ENCODE measurements at places on chromosomes 11 and 22.
A peak's percentile ranks its signal among the peaks of the same experiment; 100 is the strongest.

GRCh38 chr11:46801694-46802470 lies 44.2 kb downstream of the CKAP5 start:
- no peak for DNase-seq

GRCh38 chr11:46380340-46381047 lies 975 bp upstream of the MDK start:
- DNase-seq = no peak

GRCh38 chr22:48555606-48556005 lies 1272.1 kb downstream of the BRD1 start:
- DNase-seq = no peak

GRCh38 chr11:69114811-69115523 lies 40.8 kb upstream of the SMIM38 start:
- no peak for DNase-seq

- DNase-seq = no peak
Measured at GRCh38 chr11:85347291-85347690, 279.9 kb downstream of the DLG2 start.

GRCh38 chr11:69204246-69204940 lies 48.7 kb downstream of the SMIM38 start:
- no peak for DNase-seq

- peak; percentile 50 for DNase-seq
Measured at GRCh38 chr22:37633625-37634416, 5.6 kb upstream of the SH3BP1 start.
